ENCODE measurements at places on chromosomes 3 and 15.

- no peak for DNase-seq
These were observed 471.2 kb downstream of the MFSD1 start for GRCh38 chr3:159273070-159273469.

- DNase-seq = peak; percentile 15
These were observed 2.6 kb upstream of the TIGIT start for GRCh38 chr3:114290911-114291901.

DNA sequence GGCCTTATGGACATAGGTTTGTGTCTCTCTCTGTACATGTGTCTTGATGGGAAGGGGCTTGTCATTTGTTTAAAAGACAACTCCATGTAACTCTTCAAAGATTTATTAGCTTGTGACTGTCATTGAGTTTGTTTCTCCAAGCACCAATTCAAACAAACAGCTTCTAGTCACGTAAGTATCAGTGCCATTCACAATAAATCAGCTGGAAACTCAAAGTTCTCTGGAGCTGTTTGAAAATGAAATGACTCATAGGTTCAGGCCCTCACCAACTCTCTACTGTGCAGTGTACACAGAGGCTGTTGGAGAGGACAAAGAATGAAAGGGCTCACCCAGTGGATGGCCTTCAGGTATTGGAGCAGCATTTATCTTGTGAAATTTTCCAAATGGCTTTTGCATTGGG lies 476.3 kb downstream of the AGBL1 start:
- DNase-seq = no peak

DNA sequence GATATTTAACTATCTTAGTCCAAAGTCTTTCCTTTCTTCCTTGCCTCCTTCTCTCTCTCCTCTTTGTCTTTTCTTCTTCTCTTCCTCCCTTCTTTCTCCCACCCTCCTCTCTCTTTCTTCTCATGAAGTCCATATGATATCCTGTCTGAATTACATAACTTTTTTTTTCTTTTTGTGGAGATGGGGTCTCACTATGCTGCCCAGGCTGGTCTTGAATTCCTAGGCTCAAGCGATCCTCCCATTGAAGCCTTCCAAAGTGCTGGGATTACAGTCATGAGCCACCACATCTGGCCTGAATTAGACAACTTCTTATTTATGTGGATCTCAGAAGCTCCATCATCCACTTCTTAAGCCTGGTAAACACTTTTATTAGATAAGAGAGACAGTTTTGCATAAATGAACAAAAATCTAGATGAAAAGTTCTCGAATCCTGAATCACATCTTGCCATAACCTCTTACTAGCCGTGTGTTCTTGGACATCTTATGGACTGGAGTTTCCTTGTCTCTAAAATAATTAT lies 206.5 kb downstream of the LPP start:
- no peak for DNase-seq

- DNase-seq = peak; percentile 86
These were observed 7.9 kb upstream of the RTP3 start for GRCh38 chr3:46489875-46490274.
